Kidney capillary endothelial cell (primary cell): ENCODE measurements at places on chromosomes 4 and X.
A peak's percentile ranks its signal among the peaks of the same experiment; 100 is the strongest.

- no peak for DNase-seq
Measured at GRCh38 chr4:159098482-159099127, 4.3 kb upstream of the RAPGEF2 start.

DNA sequence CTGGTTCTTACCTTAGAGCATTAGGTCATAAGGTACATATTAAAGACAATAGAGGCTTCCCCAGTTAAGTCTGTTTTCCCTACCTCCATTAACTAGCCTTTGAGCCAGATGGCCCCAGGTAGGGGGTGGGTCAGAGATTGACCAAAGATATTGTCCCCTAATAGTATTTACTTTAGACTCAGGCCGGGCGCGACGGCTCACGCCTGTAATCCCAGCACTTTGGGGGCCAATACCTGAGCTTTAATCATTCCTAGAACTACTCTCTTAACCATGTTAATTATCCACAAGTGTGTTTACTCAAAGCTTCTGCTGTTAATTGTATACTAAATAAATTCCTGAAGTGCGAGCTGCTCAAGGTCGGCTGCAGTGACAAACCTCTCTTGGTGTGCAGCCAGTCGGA is 28.0 kb upstream of the AMBN start:
- DNase-seq, result no peak

GRCh38 chr4:113474017-113474416 is 287.5 kb downstream of the CAMK2D start:
- DNase-seq, result no peak

- DNase-seq, result no peak
Measured at GRCh38 chrX:1807301-1807731, 192.5 kb downstream of the ASMT start.

DNA sequence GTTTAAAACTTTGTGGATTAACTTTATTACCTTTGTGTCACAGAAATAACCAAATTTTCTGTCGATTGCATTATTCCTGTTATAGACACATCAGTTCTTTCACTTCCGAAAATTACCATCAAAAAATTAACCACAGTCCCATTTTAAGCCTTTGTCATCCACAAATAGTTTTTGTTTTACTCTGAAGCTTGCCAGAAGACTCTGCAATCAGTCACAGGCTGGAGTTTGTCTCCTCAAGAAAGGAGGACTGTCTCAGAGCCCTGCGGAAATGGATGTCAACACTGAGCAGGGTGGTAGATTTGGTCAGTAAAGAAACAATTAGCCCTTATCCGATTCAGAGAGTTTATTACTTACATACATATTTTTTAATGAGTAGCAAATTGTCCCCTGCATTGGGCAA is 20.1 kb upstream of the TCEAL4 start:
- no peak for DNase-seq

GRCh38 chr4:67762086-67762485 is 7.9 kb upstream of the GNRHR start:
- DNase-seq, result no peak

DNA sequence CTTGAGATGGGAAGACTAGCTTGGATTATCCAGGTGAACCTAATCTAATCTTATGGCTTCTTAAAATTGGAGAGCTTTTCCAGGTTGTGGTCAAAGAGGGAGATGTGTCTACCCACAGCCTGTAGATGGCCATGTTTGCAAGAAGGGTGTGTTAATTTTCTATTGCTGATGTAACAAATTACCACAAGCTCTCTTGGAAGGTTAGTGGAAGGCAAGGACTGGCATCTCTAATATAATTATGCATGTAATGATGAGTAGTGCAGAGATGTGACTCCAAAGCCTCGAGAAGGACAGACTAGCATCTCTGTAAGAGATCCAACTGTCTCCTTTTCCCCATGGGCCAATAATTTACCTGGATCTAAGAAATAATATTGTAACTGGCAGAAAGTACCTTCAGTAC is 3.2 kb upstream of the ADH1B start:
- DNase-seq, result no peak

GRCh38 chrX:29903360-29903759 is 312.0 kb upstream of the MAGEB2 start:
- DNase-seq, result peak; percentile 23

- no peak for DNase-seq
Measured at GRCh38 chrX:148043271-148043855, 62.2 kb downstream of the FMR1NB start.

DNA sequence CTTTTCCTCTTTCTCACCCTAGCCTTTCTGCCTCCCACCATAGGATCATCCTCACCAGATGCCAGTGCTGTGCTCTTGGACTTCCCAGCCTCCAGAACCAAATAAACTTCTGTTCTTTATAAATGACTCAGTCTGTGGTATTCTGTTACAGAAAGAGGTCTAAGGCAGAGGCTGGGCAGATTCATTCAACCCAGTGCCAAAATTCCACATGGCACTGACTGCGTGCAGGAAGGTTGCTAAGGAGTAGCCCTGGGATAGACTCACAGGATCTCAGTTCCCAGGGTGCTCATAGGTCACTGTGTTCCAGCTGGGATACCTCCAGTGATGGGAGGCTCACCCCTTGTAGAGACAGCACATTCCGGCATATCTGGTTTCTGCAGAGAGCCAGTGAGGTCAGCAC is 22.0 kb downstream of the SORCS2 start:
- no peak for DNase-seq

DNA sequence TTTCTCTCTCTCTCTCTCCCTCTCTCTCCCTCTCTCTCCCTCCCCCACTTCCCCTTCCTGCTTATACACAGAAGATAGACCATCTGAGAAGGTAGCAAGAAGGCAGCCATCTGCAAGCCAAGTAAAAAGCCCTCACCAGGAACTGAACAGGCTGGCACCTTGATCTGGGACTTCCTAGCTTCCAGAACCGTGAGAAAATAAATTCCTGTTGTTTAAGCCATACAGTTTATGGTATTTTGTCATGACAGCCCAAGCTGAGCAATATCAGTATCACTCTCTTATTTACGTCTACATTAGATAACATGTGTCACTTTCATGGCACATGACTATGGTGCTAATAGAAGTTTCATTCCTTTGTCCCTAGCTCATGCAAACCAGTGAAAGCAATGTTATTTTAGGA is 581.1 kb downstream of the INPP4B start:
- DNase-seq, result no peak

DNA sequence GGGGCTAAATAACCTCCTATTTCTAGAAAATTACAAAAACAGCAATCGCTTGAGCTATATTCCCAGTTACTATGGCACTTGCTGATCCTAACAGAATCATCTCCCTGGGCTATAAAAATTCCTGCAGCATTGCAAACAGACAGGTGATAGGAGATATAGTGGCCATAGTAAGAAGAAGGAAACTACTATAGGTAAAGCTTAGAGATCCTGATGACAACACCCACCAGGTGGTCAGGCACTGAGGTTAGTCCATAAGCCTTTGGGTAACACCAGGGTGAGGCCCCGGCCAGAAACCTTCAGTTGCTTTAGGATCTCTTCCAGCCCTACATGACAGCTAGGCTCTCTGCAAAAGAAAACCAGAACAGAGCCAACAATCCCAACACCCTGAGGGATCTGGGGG is 197.9 kb upstream of the PPP1R2C start:
- DNase-seq, result no peak

GRCh38 chr4:26584725-26585124 is 841 bp downstream of the TBC1D19 start:
- DNase-seq, result peak; percentile 9

DNA sequence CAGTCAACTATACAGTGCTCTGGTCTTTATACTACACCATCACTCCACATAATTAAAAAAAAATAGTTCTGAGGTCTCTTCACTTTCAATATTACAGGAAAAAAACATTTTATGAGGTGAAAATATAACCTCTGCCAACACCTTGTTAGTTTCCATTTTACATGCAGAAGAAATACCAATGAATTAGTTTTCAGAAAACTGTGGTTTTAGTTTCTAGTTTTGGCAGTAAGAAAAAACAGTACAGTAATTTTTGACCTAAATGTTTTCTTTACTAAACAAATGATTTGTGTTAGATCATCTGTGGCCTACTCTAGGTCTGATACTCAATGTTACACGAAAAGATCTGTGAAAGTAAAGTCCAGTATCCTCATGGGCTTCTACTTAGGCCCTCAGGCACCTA is 10.0 kb downstream of the SULT1E1 start:
- no peak for DNase-seq

DNA sequence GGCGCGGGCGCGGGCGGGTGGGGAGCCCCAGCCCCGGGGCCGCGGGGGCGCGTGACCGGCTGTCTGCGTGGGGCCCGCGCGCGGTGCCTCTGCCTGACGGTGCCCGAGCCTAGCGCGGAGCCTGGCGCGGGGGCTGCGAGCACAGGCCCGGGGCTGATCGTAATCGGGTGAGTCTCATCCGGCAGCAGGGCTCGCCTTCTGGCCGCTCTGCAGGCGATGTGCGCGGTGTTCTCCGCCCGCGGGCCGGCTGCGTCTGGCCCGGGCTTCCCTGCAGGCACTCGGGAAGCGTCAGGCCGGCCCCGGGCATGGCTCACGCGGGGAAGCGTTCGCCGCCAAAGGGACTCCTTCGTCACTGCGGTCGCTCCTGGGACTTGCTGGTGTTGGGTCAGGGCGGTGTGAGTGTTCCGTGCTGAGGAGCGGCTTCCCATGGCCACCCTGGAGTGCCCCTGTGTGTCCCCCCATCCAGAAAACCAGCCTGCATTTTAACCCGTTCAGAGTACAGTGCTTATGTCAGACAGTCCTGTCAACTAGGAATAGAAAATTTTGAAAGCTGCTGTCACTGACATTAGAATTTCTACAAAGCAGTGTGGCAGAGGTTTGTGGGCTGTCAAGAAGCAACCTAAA is 40.6 kb downstream of the FAM149A start:
- DNase-seq, result peak; percentile 38

GRCh38 chrX:150347471-150347870 is 15.6 kb upstream of the MAMLD1 start:
- no peak for DNase-seq

DNA sequence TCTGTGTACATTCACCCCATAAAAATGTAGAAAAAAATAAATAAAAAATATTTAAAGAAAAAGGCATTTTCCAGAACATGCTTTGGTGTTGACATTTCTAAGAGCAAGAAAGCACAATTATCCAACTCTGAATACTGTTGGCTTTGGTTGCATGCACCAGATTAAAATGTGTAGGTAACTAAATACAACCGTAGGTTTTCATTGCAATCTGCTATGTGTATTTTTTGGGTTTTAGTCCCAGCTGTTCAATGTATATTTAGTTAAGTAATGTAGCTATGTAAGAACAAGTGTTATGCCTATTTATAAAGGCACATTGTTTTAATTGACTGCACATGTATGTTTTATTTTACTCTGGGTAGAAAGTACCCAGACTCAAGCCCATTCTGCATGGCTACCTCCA is 108.1 kb upstream of the PAQR3 start:
- no peak for DNase-seq

DNA sequence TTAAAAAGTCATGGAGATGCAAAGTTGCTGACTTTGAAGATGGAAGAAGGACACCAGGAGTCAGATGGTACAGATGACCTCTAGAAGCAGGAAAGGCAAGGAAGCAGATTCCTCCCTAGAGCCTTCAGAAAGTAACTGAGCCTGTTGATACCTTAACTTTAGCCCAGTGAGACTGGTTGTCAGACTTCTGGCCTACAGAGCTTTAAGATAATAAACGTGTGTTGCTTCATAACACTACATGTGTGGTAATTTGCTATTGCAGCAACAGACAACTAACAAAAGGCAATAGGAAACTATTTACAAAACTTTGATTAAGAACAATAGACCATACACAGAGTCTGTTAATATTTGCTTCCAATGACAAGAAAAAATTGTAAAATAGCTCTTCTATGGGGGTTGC is 102.0 kb upstream of the USP38 start:
- no peak for DNase-seq

DNA sequence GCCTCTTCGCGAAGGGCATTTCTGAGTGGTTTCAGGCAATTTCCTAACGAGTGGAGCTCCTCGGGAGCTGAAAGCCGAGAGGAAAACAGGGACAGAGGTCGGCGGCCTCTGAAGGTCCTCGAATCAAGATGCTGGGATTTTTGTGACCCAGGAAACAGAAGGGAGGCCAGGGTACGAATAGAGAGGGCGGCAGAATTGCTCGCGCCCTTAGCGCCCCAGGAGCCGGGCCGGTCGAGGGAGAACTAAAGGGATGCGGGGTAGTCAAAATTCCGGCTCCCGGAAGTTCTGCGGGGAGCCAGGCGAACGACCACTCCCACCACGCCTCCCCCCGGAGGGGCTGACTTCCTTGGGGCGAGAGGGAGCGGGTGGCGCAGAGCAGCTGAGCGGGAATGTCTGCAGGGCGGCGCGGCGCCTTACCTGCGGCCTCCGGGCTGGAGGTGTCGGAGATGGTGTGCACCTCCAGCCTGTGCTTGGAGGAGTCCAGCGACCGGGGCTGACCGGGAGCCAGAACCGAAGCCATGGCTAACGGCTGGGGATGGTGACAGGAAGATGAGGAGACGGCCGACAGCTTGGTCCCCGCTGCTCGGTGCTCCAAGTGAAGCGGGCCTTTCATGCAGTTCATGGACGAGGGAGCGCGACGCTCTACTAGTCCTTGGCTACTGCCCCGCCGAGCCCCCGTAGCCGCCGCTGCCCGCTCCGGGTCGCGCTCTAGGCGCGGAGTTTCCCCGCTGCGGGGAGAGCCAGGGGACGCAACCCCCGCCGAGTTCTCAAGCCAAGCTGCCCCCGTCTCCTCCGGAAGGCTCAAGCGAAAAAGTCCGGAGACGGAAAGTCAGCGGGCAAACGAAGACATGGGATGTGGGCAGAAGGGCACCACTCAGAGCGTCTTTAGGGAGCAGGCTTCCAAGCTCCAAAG is 782 bp downstream of the PITX2 start:
- DNase-seq, result no peak

DNA sequence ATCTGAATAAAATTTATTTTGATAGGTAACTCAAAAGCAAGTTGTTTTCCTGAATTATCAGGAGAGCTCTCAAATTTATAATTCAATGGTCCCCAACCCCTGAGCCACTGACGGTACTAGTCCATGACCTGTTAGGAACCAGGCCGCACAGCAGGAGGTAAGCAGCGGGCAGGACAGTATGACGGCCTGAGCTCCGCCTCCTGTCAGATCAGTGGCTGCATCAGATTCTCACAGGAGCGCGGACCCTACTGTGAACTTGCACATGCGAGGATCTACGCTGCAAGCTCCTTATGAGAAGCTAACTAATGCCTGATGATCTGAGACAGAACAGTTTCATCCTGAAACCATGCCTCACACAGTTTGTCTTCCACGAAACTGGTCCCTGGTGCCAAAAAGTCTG is 37.9 kb upstream of the SEC24B start:
- DNase-seq, result no peak

GRCh38 chr4:159143687-159144086 is 40.8 kb downstream of the RAPGEF2 start:
- DNase-seq, result no peak

- DNase-seq, result no peak
Measured at GRCh38 chr4:30600246-30601017, 119.7 kb upstream of the PCDH7 start.

- DNase-seq, result no peak
Measured at GRCh38 chrX:118702741-118703140, 24.7 kb upstream of the IL13RA1 start.
